NK-92 treated with Interleukin-12 subunit alpha and Interleukin-12 subunit beta, amount 100 ng/mL, for 24 hours (cell line): ENCODE measurements at places on chromosomes 7 and 10.

DNA sequence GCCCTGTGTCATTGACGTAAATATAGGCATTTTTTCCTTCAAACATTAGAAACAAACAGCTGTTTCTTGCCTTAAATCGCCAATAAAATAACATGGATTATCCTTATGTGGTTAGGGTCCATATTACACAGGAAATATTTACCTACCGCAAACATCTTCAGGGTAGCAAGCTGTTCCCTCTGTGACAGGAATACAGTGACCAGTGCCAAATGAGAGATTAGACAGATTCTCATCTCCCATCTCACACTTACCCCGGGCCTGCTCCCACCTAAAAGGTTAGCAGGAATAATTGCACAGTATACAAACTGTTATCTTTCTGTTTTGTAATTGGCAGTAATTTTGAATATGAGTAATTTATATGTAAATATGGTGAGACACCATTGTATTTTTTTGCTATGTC, 16.5 kb downstream of the MKI67 start:
- no peak for DNase-seq

GRCh38 chr7:91883676-91884362, 3.3 kb upstream of the MTERF1 start:
- no peak for DNase-seq

DNA sequence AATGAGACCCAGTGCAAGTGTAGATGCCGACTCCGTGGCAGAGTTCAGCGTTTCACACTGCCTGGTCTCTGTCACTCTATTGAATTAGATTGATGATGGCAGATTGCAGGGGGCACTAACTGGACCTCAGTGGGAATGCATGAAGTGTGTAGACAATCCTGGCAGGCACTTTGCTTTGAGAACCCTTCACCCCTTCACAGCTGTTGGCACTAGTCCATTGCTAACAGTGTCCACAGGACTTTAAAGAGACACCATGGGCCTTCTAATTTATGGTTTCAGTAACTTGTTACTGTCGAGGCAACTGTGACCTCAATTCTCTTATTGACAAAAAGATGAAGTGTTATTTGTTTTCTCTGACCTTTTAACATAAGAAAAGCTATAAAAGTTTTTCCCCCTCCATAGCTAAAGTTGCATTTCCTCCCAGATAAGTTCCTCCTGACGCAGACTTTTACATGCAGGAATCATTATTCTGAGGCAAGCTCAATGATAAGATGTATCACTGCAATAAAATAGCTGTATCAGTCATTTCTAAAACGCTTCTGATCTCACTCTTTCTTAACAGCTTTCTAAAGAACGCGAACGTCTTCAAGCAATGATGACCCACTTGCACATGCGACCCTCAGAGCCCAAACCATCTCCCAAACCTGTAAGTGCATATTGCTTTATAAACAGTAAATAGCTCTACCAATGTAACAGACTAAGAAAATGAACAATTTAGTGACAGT, 238.9 kb downstream of the FOXP2 start:
- no peak for DNase-seq

- no peak for DNase-seq
These were observed 32.3 kb downstream of the OAT start for GRCh38 chr10:124386186-124387077.

DNA sequence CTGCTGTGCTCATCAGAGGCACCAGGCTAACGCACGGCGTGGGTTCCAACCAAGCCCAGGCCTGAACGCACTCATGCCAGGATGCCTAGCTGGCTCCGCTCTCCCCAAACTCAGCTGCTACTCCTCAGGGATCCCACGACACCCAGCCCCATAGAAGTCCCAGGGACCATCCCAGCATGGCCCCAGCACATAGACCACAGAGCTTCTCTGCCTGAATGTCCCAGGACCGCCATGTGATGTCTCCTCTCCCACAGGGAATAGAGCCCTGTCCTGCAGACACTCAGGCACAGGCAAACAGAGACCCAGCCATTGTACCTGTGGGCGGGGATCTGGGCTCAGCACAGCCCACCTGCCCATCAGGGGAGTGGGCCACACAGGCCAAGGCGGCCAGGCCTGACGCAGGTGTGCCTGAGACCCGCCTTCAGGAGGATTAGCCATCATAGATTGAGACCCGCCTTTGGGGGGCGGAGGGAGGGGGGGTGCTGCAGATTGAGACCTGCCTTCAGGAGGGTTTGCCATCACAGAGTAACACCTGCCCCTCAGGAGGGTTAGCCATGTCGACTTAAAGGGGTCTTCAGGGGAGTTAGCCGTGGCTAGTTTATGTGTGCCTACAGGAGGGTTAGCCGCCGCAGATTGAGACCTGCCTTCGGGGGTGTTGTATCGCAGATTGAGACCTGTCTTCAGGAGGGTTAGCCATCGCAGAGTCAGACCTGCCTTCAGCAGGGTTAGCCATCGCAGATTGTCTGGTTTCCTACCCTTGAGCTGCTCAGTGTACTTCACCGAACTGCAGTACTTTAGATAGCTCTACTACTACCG, 29.0 kb downstream of the RASGEF1A start:
- DNase-seq: no peak

GRCh38 chr10:104033401-104033930, 52.2 kb downstream of the COL17A1 start:
- no peak for DNase-seq

DNA sequence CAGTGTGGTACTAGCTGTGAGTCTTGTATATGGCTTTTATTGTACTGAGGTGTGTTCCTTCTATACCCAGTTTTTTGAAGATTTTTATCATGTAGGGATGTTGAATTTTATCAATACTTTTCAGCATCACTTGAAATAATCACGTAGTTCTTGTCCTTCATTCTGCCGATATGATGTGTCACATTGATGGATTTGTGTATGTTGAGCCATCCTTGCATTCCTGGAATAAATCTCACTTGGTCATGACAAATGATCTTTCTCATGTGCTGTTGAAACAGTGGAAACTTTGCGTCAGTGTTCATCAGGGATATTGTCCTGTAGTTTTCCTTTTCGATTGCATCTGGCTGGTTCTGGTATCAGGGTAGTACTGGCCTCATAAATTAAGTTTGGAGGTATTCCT, 7.1 kb upstream of the PRKAR1B start:
- no peak for DNase-seq

DNA sequence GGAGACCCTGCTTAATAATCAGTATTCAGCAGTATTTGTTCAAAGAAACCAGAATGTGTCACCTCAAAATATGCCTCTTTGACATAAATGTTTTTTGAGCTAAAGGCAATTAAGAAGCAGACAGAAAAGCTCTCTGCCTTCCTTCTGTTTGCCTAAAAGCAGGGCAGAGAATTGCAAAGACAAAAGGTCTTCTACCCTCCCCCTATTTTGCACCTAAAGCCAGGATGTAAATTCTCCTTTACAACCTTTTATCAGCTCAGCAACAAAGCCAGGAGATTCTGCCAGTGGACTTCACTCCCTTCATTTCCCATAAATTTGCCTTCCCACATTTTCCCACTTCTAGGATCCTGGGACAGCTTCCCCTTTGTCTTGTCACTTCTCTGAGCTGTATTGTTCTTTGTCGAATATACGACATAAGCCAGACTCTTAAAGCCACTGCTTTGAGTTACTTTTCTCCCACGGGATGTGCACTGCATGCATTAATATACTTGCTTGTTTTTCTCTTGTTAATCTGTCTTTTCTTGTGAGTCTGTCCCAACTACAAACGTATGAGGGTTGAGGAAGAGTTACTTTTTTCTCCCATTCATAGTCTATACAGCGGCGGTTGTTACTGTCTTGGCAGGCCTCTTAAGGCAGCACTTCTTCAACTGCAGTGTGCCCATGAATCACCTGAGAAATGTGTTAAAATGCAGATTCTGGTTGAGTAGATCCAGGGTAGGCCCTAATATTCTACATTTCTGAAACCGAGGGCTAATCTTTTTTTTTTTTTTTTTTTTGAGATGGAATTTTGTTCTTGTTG, 48.2 kb downstream of the ST8SIA6 start:
- no peak for DNase-seq

GRCh38 chr7:80637911-80638765, at the start of gene CD36:
TSS of gene CD36 (plus strand) at chr7:80638642. CDS start at chr7:80646741, 8,099 bp downstream.
- DNase-seq: no peak

GRCh38 chr7:40659231-40659630, 524.4 kb downstream of the SUGCT start:
- no peak for DNase-seq

DNA sequence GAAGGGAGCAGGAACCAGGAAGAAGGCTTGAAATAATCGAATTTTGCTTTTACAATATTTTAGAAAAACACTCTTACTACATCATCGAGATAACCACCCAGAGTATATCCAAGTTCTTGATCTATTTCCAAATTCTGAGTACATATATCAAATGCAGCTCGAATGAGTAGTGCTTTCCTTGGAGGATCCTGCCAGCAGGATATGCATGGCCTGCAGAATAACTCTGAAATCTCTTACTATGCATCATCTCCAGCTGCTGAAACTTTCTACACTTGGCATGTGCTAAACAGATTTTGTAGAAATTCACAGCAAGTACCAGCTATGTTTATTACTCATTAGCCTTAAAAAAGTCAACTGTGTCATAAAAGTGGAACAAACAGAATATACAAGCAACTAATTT, 44.0 kb upstream of the ANK3 start:
- DNase-seq: no peak

- no peak for DNase-seq
These were observed 30.5 kb upstream of the TRIM8 start for GRCh38 chr10:102613785-102614184.

DNA sequence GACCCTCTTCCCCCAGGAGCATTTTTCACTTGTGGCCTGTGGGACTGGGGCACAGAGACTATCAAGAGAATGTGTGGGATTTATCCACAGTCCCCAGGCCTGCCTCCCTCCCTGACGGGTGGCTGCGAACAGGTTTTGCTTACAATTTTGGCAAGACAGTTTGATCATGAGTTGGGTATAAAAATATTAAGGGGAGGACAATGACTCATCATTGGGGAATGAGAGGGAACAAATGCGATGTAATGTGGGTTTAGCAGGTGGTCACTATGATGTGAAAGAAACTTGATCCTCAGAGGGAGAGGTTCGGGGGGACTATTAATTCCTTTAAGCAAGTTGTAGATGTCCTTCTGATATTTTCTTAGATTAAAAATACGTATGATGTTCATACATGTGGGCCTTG, 52.2 kb downstream of the EMX2 start:
- DNase-seq: no peak

- DNase-seq: no peak
These were observed 552.5 kb upstream of the FOXK1 start for GRCh38 chr7:4129481-4130122.

- no peak for DNase-seq
These were observed 1.7 kb upstream of the VENTX start for GRCh38 chr10:133235932-133236331.

DNA sequence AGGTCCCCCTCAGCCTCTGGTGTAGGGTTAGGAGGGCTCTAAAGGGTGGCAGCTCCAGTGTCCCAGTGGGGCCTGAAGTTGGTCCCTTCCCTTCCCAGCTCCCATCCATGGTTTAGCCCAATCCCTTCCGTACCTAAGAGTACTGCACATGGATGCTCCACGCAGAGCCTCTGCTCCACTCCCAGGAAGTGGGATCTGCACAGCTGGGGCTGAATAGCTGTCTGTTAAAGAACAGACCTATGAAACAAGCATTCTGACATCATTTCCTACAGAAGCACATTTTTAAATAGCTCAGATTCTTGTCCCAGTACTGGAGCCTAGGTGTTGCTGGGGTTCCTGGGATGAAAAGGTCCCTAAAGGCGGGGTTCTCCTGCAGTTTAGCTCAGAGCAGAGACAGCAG, 135.9 kb downstream of the ZMYND11 start:
- no peak for DNase-seq

DNA sequence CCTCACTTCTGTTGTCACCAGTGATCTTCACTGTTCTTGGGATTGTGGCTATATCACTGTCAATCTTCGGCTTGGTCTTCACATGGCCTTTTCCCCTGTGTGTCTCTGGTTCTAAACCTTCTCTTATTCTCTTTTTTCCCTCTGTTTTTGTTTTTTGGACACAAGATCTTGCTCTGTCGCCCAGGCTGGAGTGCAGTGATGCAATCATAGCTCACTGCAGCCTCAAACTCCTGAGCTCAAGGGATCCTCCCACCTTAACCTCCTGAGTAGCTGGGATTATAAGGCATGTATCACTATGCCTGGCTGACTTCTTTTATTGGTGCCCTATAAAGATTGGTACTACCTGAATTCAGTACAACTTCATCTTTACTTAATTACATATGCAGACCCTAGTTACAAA, 143.4 kb upstream of the EFCAB10 start:
- DNase-seq: no peak

DNA sequence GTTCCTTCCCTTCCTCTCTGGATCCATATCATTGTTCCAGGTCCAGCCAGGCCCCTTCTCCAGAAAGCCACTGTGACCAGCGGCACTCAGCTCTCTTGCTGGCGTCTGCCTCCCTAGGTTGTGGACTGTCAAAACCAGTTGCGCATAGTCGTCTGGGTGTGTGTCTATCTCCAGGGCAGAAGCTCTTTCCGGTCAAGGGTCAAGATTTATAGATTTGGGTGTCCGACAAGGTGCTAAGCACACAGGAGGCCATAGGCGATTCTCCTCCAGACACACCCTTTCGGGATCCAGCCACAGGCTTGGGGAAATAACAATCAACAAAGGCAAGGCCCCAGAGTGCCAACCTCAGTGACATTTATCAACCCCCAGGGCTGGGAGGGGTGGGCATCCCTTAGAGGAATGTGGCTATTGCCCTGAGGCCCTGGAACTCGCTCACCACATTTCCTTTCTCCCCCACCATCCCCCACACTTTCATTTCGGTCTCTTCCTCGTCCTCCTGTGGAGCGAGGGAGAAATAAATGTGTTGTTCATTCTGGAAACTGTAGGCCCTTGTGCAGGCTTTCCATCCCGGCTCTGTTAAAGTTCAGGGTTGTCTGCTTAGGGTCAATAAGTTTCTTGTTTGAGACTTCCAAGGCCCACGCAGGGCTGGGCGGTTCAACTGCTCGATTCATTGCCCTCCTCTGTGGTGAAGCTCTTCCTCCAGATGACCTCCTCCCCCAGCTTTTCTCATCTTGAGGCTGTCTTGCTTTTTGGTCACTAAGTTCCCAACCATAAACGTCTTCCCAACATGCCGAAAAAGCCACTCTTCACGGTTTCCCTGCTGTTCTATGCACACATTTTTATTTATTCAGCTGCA, 57.9 kb downstream of the AFAP1L2 start:
- DNase-seq: no peak
